ENCODE measurements at places on chromosomes 7 and 10.

GRCh38 chr10:17116193-17116592 lies 13.4 kb downstream of the CUBN start:
- no peak for DNase-seq

GRCh38 chr10:99172128-99172738 lies 63.4 kb downstream of the HPSE2 start:
- peak; percentile 55 for DNase-seq

DNA sequence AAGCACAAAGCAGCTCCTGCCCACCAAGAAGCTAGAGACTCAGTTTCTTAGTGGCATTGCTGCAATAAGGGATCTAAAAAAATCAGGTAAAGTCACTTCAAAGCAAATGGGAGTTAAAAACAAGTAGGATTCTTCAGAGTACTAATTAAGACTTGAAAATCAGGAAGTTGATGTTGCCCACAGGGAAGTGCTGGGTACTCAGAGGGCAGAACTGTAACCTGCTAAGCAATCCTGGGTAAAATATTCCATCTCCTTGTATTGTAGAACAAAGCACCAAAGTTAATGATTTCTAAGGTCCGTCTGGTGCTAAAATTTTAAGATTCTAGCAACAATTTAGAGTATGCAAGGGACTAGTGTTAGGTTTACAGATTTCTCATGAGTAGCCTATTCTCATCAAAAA lies 8.3 kb downstream of the PEX1 start:
- no peak for DNase-seq

DNA sequence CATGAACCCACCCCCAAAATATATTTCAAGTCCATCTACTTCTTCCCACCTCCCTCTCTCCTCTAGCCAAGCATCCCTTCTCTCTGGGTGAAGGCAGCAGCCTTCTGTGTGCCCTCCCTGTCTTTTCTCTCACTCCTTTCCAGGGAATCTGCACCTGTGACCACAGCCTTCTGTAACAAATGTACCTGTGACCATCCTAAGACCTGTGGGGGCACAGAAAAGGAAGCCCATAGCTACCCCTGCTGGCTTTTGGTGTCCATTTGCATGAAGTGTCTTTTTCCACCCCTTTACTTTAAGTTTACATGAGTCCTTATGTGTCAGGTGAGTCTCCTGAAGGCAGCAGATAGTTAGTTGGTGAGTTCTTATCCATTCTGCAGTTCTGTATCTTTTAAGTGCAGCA lies 2.0 kb upstream of the TBXAS1 start:
- DNase-seq, result peak; percentile 34

DNA sequence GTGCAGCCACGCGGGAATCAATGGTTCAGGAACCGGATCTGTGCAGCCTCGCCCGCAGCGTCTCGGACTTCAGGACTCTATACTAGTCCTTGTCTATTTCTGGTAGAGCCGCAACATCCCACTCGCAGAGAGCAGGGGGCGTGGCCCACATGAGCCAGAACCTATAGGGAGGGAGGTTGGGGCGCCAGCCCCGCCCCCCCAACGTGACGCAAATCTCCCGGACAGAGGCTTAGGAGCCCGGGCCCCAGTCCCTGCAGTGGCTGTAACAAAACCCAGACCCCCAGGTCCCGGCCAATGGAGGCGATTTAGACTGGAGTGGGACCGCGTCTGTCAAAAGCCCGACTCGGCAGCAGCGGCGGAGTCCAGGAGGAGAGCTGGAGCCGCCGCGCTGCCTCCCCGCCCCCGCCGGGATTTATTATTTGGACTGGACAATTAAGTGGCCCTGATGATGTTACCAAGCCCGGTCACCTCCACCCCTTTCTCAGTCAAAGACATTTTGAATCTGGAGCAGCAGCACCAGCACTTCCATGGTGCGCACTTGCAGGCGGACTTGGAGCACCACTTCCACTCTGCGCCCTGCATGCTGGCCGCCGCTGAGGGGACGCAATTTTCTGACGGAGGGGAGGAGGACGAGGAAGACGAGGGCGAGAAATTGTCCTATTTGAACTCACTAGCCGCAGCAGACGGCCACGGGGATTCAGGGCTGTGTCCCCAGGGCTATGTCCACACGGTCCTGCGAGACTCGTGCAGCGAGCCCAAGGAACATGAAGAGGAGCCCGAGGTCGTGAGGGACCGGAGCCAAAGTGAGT lies at the start of gene NKX2-3:
Gene NKX2-3 (plus strand): TSS at position 256 of the 809 bp plus-strand sequence. CDS start 190 bp downstream, at position 446.
- peak; percentile 37 for DNase-seq

GRCh38 chr10:90032519-90032918 lies 331.1 kb downstream of the KIF20B start:
- DNase-seq, result no peak

DNA sequence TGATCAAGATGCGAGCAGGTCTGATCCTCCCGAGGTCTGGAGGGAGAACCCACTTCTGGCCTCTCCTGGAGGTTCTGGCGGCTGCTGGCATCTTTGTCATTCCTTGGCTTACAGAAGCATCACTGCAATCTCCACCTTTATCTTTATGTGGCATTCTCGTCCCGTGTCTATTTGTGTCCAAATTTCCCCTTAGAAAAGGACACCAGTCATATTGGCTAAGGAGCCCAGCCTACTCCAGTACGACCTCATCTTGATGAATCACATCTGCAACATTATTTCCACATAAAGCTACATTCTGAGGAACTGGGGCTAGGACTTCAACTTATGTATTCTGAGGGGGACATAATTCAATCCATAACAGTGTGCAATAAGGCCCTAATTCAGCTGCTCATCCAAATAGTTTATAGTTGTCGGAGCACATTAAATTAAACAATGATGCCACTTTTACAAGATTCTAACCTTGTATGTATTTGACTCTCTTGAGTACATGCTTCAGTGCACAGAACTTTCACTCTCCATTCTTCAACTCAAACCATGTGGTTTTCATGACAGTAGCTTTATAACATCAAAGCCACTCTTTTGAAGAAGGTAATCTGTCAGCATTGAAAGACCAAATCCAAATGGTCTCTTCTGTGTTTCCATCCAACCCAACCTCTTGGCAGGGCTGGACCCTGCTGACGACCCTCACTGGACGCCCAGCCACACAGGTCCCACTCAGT lies 86.2 kb upstream of the DDC start:
- DNase-seq, result peak; percentile 12

DNA sequence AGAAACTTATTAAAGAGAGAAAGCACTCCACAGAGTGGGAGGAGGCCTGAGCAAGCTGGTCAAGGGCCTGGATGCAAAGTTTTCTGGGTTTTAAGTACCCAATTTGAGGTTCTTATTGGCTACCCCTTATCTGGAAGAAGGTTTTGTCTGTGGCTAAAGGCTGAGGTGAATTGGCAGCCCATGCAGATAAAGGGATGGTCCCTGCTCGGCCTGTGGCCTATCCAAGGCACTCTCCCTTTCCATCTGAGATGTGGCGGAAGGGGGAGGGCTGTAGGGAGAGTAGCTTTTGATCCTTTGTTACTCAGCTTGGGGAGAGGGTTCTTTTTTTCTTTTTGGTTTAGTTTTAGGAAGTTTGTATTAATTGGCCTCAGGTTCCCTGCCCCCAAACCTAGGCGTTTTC lies 465.1 kb downstream of the ATRNL1 start:
- DNase-seq, result no peak

- DNase-seq, result no peak
Measured at GRCh38 chr7:135731-136645, 56.4 kb upstream of the FAM20C start.

DNA sequence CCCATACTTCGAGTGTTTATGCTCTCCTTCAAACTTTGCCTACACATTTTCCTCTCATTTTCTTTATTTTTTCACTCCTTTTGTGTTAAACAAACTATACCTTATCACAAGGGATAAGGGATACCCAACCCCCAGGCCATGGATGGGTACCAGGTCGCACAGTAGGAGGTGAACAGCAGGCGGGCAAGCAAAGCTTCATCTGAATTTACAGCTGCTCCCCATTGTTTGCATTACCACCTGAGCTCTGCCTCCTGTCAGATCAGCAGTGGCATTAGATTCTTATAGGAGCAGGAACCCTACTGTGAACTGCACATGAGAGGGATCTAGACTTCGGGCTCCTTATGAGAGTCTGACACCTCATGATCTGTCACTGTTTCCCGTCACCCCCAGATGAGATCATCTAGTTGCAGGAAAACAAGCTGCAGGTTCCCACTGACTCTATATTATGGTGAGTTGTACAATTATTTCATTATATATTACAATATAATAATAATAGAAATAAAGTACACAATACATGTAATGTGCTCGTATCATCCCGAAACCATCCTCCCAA lies 28.5 kb downstream of the ZC3HC1 start:
- DNase-seq, result no peak

- peak; percentile 38 for DNase-seq
Measured at GRCh38 chr10:76080991-76081390, 649.6 kb downstream of the LRMDA start.

- no peak for DNase-seq
Measured at GRCh38 chr10:62456611-62457101, 82.5 kb downstream of the ZNF365 start.

GRCh38 chr10:71920540-71921323 lies 43.5 kb upstream of the CHST3 start:
- DNase-seq, result peak; percentile 74

DNA sequence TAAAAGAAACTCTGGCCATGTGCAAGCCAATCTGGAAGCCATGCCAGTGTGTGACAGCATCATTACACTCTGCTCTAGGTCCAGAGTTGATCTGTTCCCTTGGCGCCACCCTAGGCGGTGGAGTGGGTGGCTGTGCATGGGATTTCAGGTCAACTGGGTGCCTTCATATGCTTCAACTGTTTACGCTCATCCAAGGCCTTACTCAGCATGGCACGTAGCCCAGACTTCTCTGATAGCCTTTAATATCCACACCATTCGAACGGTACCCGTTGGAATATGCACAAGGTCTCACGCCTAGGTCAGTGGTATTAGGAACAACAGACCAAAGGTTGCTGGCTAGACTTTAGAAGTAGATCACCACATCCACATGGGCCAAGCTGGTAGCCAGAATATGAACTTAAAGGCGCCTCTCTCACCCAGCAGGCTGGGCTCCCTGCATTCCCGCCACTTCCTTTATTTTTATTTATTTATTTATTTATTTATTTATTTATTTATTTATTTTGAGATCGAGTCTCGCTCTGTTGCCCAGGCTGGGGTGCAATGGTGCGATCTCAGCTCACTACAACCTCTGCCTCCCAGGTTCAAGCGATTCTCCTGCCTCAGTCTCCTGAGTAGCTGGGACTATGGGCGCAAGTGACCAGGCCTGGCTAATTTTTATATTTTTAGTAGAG lies 18.7 kb upstream of the ACHE start:
- DNase-seq, result peak; percentile 21

- DNase-seq, result no peak
Measured at GRCh38 chr10:30391266-30391665, 42.2 kb upstream of the MTPAP start.

DNA sequence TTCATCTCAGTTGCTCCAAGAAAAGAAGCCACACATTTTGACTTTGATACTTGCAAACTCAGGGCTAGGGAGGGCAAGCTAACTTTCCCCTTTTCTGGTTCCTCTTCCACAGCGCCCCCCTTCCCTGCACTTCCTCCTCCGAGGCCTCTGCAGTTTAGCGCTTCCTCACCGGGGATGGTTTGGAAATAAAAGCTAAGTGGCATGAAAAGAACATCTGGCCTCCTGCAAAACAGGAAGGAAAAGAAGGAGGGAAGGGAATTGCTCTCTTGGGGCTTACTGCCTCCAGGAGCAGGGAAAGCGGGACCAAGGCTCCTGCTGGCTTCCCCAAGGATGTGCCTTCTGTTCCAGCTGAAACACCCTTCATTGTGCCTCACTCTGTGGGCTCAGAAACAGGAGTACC lies 42.3 kb downstream of the PRKCQ start:
- no peak for DNase-seq

DNA sequence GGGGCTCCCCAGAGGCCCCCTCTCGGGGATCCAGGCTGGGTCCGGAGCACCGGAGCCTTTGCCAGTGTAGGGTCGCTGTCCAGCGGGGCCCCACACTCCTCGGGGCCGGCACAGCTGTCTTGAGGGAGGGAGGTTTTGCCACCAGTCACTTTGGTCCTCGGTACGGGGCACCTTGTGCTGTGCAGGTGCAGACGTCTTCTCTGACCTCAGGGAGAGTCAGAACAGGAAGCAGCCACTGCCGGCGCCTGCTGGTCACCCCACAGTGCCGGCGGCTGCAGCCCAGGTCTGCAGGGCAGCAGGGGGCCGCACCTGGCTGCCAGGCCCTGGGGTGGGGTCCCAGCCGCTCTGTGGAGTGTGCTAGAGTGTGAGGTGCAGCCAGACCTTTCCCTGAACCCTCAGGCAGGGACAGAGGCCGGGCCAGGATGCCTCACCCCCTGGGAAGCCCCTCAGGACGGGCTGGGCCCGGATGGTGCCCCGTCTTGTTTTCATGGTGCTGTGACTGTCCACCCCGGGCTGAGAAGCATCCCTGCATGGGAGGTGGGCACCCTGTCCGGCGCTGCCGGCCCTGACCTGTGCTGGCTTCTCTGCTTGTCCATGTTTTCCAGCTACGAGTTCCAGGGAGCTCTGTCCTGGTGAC lies 8.2 kb downstream of the MAFK start:
- peak; percentile 53 for DNase-seq

- DNase-seq, result peak; percentile 52
Measured at GRCh38 chr7:123624527-123625183, 23.0 kb downstream of the ASB15 start.

DNA sequence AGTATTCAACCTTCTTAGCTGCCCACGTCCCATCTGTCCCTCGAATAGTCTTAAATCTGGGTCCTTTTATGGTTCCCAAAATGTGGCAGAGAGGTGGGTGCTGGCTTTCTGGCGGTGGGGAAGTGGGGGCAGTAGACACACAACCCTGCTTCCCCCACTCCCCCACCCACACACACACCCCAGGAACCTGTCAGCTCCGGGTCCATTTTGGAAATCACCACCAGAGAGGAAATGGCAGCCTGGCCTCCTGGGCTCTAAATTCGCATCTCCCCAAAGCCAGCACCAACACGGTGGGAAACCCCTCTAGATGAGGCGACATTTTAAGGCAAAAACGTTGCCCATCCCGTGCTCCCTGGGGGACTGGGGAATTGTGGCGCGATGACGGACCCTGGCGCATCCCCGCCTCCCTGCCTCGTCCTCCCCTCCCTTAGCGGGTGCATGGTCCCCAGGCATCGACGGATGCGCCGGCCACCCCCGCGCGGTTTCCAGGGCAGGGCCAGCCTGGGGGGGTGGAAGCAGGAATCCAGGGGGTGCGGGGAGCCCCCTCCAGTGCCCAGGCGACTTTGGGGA lies 702 bp downstream of the TMEM130 start:
- DNase-seq, result no peak

DNA sequence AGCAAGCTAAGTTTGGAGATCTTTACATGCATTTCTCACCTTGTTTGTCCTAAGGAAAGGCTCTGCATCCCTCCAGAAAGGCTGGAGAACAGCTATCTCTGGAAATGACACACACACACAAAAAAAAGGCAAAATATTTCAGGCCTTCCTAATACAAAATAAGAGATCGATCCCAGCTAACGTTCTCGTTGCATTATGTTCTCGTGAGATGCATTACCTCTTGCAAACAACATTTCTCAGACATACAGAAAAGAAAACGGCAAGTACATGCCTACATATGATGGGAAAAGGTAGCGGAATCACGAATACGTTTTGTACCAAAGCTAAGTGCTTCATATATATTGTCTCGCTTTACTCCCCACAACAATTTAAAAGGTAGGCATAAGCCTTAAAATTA lies 488 bp downstream of the MTERF1 start:
- DNase-seq, result no peak

Measured in kidney tubule cell (primary cell).